ENCODE measurements at places on chromosomes 2 and 18.

DNA sequence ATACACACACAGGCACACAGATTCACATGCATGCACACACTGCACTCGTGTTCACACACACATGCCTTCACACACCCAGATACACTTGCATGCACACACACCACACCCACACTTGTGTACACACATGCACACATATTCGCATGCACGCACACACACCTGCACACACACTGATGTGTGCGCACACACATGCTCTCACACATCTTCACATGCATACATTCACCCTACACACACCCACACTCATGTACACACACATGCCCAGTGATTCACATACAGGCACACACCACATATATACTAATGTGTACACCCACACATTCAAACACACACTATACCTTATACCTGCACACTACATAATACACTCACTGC lies 181.6 kb downstream of the LOXHD1 start:
- no peak for DNase-seq

- no peak for DNase-seq
Observed at GRCh38 chr18:46345181-46345465, 240.9 kb downstream of the HAUS1 start.

DNA sequence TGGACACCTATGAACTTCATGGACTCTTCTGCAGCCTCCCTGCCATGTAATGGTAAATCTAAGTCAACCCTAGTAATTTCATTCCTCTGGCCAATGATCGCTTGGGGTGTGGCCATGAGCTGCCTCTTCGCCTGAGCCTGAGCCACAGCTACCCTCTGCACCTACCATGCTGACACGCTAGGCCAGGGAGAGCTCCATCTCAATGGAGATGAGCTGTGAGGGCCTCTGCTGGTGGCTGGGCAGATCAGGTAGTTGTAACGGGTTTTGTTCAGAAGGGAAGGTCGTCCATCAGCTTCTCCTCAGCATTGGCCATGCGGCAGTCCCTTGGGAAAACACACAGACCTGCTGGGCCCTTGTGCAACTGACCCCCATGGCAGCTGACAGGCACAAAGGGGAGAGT lies 24.4 kb downstream of the MPHOSPH10 start:
- DNase-seq = no peak

DNA sequence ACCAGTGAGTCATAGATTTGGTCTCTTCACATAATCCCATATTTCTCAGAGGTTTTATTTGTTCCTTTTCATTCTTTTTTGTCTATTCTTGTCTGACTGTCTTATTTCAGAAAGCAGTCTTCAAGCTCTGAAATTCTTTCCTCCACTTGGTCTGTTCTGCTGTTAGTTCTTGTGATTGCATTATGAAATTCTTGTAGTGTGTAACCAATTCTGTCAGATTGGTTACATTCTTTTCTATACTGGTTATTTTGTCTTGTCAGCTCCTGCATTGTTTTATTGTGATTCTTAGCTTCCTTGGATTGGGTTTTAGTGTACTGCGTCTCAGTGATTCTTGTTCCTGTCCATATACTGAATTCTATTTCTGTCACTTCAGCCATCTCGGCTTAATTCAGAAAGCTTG lies 18.6 kb downstream of the EHBP1 start:
- no peak for DNase-seq

DNA sequence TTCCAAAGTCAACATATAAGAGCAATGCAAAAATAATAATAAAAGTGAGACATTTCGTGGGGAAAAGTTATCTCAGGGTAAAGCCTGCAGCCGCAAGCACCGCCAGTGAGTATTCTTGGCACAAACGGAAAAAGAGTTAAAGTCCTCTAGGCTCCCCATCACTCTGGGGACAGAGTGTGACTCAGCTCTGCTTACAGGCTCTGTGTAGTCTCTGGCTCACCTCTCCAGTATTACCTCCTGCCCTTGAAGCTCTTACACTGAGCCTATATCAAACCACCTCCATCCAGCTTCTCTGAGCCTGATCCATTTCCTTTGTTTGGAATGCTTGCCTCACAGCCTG lies 55.5 kb downstream of the MTHFD2 start:
- DNase-seq = no peak

DNA sequence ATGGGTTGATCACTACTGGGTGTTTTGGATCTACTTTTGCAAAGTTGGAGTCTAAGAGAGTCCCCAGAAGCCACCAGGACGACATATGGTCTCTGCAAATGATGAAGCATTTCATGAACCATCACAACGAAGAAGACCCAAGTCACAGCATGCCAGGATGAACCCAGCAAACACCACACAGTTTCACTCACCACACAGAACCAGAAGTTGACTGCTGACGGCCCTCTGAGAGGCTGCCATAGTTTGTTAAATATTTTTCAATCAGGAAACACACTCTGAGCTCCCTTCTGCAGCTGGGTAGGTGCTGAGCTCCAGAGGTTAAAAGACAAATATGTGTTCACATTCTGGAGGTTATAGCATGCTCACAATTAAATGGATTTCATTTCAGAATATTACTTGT lies 271.4 kb downstream of the DCDC2C start:
- no peak for DNase-seq

All from activated T-helper 9 cell treated with anti-CD3 and anti-CD28 coated beads, Interleukin-2, amount 50 U/mL, for 16 hours (primary cell).